ENCODE measurements at places on chromosomes 3 and 15. TPM values are rescaled to one million over a fixed set of nuclear protein-coding genes. Genes with fewer than 3 reads are reported as not detected.

Gene IP6K1
- 34.2 TPM for total RNA-seq

- no peak for DNase-seq
These were observed 89.2 kb upstream of the SNRK start for GRCh38 chr3:43197181-43197580.

- DNase-seq, result no peak
These were observed 8.5 kb downstream of the ERC2 start for GRCh38 chr3:56459719-56460118.

DNA sequence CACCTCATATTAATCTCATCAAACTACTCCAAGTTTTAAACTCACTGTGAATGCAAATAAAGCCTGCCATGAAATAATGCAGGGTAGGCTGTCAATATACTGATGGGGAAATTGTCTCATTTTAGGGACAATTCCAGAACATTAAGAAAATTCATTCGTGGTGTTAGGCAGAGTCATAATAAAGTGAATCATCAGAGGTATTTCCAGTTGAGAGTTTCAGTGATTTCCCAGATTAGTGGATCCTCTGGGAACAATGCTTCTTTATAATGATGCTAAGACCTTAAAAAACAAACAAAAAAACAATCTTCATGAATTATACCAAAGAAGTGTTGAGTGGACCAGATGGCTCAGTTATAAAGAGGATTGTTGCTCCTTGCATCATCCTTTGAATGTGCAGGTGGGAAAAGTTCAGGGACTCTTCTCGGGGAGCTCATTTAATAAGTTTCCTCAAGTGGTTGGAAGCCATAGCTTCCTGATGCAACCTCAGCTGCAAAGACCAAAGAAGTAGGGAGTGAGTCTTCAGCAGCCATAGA is 360.9 kb upstream of the TRIM42 start:
- no peak for DNase-seq

GRCh38 chr3:64766440-64766839 is 78.6 kb upstream of the ADAMTS9 start:
- no peak for DNase-seq

Gene PRTG
- total RNA-seq, result 1.3 TPM

- DNase-seq, result no peak
These were observed 16.6 kb downstream of the EAF1 start for GRCh38 chr3:15443826-15444524.

Gene CLDN18
- total RNA-seq, result not detected

DNA sequence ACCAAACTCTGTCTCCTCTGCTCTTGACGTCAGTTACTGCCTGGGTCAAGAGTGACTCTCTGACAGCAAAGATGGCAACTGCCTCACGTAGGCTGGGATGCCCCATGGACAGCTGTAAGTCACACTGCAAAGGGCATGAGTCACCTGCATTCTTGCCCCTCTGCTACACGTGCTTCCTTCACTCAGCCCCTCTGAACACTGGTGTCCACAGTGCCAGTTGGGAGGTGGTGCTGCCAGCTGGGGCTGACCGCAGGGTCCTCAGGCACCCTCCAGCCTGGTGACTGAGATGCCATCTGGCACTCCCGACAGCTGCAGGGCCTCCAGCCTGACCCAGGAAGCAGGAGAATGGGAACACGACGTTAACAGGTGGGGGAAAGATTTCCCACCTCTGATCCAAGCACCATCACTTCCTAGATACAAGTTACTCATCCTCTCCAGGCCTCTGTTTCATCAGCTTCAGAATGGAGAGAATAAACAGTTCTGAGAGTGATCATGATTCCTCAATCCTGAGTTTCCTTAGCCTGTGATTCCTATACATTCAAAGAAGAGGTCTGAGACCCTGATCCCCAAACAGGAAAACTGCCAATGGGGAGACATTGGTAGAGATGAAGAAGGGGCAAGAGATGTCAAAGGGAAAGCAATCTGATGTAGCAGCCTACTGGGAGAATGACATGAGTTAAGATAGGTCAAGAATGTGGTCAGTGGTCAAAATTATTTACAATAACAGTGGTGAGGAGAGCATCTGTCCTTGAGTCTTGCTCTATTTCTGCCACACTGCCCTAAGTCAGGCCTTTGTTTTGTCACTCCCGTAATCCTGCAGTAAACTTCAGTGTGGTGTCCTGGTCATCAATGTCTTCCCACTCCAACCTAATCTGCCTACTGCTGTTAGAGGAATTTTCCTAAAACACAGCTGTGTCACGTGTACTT is 86.1 kb upstream of the BCL6 start:
- DNase-seq, result no peak

GRCh38 chr15:26972636-26973035 is 1.7 kb downstream of the GABRG3 start:
- no peak for DNase-seq

GRCh38 chr3:74591946-74592345 is 22.5 kb downstream of the CNTN3 start:
- DNase-seq, result no peak

DNA sequence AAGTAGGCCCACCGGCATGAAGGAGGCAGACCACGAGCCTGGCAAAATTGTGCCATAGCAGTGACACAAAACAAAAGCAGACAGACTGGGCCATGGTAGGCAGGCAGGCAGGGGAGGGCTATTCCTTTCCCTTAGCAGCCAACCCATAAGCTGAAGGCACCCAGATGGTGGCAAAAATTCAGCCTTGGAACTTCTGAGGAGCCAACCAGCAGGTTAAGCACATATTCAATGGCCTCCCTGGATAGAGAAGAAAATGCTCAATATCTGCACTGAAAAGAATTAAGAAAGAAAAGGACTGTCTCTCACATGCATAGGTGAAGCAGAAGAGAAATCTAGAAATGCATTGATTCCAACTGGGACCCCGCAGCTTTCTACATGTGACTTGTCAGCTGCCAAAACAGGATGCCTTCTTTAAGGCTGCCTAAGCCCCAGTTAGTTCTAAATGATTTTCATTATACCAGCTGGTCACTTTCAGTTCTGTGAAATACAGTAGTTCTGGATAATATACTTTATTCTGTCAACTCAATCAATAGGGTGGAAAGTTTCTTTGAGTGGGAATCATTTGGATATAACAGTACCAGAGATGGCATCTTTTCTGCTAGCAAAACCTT is 2.7 kb downstream of the PRICKLE2 start:
- no peak for DNase-seq

GRCh38 chr3:55571913-55572312 is 84.8 kb upstream of the WNT5A start:
- peak; percentile 75 for DNase-seq

DNA sequence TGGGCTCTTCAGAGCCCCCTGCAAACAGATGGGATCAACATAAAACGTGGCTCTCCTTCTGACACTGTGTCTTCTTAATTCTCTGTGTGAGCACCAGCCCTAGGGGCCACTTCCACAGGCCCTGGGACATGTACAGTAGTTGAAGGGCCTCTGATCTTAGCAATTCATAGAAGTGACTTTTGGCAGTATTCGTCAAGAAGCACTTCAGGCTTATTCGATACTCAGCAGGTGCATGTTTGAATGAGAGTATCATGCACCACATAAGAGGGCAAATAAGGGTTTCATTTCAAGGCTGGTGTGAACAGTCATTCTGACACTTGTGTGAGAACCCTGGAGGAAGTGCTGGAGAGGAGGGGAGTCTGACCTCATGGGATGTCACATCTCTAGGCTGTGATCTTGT is 113.9 kb downstream of the GABRG3 start:
- no peak for DNase-seq

GRCh38 chr3:46110701-46111493 is 83.6 kb upstream of the XCR1 start:
- DNase-seq, result no peak

Gene CKMT1A
- 0.36 TPM for total RNA-seq

GRCh38 chr15:38332711-38333110 is 80.1 kb downstream of the SPRED1 start:
- DNase-seq, result no peak

Gene TMEM207
- not detected for total RNA-seq

DNA sequence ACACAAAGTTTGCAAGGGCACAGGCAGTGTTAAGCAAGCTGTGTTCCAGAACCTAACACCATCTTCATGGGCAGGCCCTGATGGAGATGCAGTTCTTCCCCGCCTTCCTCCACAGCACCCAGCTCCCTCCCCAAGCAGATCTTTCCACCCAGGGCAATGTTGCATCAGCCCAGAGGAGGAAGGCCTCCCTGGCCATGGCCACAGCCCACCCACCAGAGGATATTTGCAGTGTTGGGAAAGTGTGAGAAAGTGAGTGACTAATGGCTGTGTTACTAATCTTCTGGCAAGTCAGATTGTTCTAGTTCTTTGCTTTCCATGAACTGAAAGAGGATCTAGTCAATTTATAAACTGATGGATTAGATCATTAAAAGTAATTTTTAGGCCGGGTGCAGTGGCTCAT is 42.0 kb upstream of the ATP10A start:
- DNase-seq, result peak; percentile 69

Gene TFDP2
- 61.0 TPM for total RNA-seq

GRCh38 chr3:27657871-27658270 is 64.3 kb downstream of the EOMES start:
- no peak for DNase-seq

Gene DAZL
- total RNA-seq, result 0.41 TPM

Gene PLSCR5
- total RNA-seq, result not detected

DNA sequence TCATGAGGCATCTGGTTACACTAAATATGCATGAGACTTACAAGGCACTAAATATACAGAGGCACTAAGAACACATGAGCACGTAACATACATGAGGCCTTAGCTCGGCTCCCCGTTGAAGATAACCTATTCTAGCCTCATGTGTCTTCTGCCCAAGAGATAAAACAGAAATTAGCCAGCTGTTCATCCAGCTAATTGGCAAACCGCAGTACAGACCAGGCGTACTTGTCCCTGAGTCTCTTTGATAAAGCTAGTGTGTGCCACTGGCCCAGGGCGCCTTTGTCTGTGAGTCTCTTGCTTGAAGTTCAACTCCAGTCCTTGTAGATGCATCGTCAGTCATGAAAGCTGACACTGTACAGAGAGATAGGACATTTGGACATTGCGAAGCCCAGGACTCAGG is 121.9 kb upstream of the SPATA12 start:
- DNase-seq, result no peak

GRCh38 chr15:39497016-39497758 is 83.7 kb upstream of the THBS1 start:
- no peak for DNase-seq

Gene INSYN1
- total RNA-seq, result 10.0 TPM

DNA sequence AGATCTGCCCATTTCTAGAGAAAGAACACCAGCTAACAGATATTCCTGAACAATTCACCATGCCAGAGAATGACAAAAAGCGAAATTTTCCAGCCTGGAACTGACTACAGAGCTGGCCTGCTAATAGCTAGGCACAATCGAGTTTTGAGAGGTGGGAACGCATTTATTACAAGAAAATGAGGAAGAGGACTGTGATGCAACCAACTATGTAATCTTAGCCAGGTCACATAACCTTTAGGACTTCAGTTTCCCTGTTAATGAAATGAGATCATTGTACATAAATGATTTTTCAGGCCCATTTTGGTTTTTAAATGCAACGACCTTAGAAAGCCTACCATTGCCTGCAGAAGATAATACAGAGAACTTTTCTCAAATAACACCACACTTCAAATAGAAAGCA is 72.1 kb upstream of the SETMAR start:
- DNase-seq, result no peak

Gene STRIT1
- total RNA-seq, result not detected

DNA sequence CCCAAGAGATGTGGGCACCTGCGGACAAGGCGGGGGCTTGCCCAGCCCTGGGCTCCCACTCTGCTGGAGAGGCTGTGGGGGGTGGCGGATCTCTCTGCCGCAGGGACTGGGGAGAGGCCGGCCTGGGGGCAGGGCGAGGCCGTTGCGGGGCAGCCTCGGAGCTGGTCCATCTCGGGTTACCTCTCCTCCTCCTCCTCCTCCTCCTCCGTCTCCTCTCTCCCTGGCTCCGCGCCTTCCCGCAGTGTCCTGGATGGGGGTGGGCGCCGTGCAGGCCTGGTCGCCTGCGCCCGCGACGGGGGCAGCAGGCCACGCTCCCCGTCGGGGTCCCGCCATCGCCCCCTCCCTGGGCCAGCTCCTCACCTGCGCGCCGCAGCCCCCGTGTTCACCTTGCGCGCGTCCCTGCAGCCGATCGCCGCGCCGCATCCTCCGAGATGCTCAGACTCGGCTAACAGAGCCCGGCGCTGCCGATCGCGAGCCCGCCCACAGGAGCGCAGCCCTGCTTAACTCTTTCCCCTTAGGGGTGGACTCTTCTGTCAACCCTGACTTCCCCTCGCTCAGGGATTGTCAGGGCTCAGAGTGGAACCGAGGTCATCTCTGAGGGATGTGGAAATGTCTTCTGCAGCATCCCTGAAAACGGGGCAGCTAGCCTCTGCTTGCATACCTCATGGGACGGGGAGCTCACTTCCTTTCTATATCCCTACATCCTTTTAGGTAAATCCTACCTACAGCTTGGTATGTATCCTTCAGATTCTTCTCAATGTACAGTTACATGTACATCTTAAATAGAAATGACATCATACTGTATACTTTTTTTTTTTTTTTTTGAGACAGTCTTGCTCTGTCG is at the start of gene PRRT3:
PRRT3 (minus strand) TSS at position 447 of the 844 bp plus-strand sequence. CDS start 2,293 bp downstream, outside the sequence.
- no peak for DNase-seq

Gene STARD9
- total RNA-seq, result 125 TPM

- no peak for DNase-seq
These were observed 517.0 kb upstream of the NAALADL2 start for GRCh38 chr3:174342171-174342570.

DNA sequence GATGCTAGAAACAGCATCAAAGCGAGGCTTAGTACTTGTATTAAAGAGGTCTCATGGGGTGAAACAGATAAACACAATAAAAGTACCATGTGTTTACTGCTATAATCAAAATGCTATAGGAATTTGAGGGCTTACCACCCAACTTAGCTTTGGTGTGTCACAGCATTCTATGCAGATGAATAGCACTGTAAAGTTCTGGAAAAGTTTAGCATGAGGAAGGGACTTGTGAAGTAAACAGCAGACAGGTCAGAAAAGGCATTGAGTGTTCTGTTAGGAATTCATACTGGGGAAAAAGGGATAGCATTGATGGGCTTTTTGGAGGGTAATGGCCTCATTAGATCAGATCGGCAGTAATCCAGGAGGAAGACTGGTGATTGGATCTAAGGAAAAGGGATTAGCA is 505.3 kb downstream of the NLGN1 start:
- DNase-seq, result no peak

Gene ZFAND6
- 172 TPM for total RNA-seq

Gene ATP13A5
- 1.8 TPM for total RNA-seq

DNA sequence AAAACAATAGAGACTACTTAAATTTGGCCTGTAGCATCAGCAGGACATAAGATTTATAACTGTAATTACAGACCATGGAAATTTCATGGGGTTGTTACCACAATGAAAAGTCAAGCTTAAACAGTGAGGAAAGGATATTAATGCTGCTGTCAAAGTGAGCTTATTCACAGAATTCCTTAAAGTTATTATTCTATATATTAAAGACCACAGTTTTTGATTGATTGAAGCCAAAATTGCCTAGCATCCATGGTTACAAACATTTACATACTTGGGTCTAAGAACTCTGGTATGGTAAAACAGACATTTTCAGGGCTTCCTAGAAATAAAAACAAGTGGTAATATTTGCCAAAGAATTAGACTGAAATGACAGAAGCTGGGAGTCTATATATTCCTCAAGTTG is 248.6 kb downstream of the ATP8B4 start:
- DNase-seq, result no peak
